ENCODE measurements at places on chromosomes 2 and 18. TPM values are rescaled to one million over a fixed set of nuclear protein-coding genes. Genes with fewer than 3 reads are reported as not detected.

- H3K36me3 ChIP-seq = no peaks in the 10 kb centered on the region
- H3K27ac ChIP-seq = peak overlapping the region; percentile 36
- H3K27me3 ChIP-seq = peaks cover 53% of the 10 kb centered on the region
- no peaks in the 10 kb centered on the region for H3K4me1 ChIP-seq
- H3K4me3 ChIP-seq = peak overlapping the region; percentile 61
Observed at GRCh38 chr2:159211447-159212396, 74.8 kb downstream of the WDSUB1 start.

DNA sequence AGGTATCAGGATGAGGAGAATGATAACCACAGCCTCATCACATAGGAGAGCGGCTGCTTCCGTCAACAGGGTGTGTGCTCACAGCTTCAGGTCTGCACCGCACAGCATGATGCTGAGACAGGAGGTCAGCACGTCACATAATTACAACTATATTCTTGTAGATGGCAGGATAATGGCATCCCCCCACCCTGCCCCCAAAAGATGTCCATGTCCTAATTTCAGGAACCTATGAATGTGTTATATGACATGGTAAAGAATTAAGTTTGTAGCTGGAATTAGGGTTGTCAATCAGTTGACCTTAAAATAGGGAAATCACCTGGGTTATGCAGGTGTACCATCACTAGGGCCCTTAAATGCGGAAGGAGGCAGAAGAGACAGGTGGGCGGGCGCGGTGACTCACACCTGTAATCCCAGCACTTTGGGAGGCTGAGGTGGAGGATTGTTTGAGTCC is 73.9 kb downstream of the ARL4C start:
- no peak overlapping the region for H3K4me3 ChIP-seq
- peaks cover 5% of the 10 kb centered on the region for H3K36me3 ChIP-seq
- DNase-seq = no peak
- H3K4me1 ChIP-seq = no peaks in the 10 kb centered on the region

GRCh38 chr2:128686497-128686859 is 367.8 kb upstream of the HS6ST1 start:
- H3K27ac ChIP-seq = no peak overlapping the region
- no peaks in the 10 kb centered on the region for H3K36me3 ChIP-seq
- no peak for DNase-seq
- H3K27me3 ChIP-seq = no peaks in the 10 kb centered on the region
- H3K4me3 ChIP-seq = no peak overlapping the region

DNA sequence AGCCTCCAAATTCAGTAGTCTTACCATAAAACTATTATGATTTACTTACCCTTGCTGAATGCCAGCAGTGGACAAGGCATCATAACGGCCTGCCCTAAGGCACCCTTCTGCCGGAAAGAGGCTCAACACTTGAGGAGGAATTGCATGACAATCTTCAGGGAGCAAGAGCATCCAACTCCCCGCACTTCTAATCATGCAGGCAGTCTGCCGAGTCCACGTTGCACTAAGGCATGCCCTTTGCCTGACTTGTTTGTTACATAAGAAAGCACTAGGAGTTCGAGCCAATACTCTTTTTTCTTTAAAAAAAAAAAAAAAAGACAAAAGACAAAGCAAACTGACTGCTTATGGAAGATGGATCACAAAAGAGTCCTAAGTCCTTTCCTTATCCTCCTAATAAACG is 17.9 kb upstream of the SPTBN1 start:
- no peaks in the 10 kb centered on the region for H3K36me3 ChIP-seq
- no peak overlapping the region for H3K4me3 ChIP-seq
- H3K27me3 ChIP-seq = no peaks in the 10 kb centered on the region
- no peak overlapping the region for H3K27ac ChIP-seq
- DNase-seq = no peak
- H3K4me1 ChIP-seq = no peaks in the 10 kb centered on the region

Gene BZW1
- total RNA-seq = 366 TPM

GRCh38 chr2:135050684-135051083 is 1.4 kb upstream of the RAB3GAP1 start:
- no peak overlapping the region for H3K4me3 ChIP-seq
- H3K27me3 ChIP-seq = no peaks in the 10 kb centered on the region
- no peaks in the 10 kb centered on the region for H3K4me1 ChIP-seq

Gene DNAJB2
- 34.1 TPM for total RNA-seq

Gene MAP2
- total RNA-seq = 0.87 TPM

Gene LHCGR
- 0.44 TPM for total RNA-seq

Gene NT5DC4
- not detected for total RNA-seq

- DNase-seq = no peak
- no peaks in the 10 kb centered on the region for H3K4me1 ChIP-seq
- no peaks in the 10 kb centered on the region for H3K27me3 ChIP-seq
- H3K4me3 ChIP-seq = no peak overlapping the region
- no peak overlapping the region for H3K27ac ChIP-seq
Observed at GRCh38 chr2:95383635-95384027, 18.9 kb upstream of the FAHD2A start.

DNA sequence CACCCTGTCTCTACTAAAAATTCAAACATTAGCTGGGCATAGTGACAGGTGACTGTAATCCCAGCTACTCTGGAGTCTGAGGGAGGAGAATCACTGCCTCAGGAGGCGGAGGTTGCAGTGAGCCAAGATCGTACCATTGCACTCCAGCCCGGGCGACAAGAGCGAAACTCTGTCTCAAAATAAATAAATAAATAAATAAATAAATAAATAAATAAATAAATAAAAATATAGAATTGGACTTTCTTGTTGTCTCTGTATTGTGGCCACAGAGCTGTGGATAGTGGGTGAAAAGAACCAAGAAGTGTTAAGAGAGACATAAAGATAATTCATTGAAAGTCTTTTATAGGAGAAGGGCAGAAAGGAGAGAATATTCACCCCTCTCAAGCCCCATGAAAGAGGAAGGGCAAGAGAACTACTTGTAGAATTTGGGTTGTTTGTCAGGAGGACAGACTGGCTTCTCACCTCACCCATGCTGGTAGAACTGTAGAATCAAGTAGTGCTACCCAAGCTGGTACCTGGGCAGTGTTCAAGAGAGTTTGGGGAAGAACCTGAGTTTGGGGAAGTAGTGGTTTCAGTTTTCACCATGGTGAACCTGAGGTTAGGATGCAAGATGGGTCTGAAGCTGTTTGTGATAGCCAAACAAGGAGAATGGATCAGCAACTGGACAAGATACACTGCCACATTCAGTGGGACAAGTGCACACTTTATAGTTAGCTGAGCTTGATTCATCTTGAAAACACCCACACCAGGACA is 256.5 kb downstream of the CD226 start:
- H3K27me3 ChIP-seq = no peaks in the 10 kb centered on the region
- no peaks in the 10 kb centered on the region for H3K36me3 ChIP-seq
- no peak overlapping the region for H3K27ac ChIP-seq
- no peaks in the 10 kb centered on the region for H3K4me1 ChIP-seq
- no peak overlapping the region for H3K4me3 ChIP-seq

Gene EHD3
- total RNA-seq = 8.3 TPM

DNA sequence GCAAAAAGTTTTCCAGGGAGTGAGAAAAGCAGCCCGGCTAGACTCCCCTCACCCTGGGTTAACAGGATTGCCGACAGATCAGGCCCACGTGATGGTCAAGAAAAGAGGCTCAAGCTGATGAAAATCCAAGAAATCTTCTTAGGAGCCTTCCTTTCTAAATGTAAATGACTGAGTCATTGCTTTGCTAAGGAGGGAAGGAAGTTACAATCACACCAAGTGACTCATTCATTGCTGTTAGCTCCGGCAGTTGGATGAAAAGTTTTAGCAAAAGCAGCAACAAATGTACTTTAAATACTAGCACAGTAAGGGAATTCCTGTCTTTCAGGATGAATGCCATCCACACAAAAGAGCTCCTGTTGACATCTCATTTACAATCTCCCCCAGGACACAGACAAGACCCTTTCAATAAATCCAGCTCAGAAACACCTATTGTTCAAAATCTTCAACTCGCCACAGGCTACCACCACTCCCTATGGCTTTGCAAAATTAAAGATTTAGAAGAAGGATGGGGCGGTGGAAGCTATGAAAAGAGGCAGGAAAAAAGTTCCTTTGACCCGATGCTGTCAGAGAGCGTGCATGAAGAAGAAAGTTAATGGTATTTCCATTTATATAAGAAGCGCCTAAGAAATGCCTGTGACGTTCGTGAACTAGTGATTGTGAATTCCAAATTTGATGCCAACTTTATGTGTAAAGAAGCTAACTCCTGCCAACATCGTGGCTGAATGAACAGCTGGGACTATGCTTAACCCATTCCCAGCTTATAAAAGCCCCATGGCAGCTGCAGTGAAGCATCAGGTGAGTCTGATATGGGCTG is 153.7 kb downstream of the TGIF1 start:
- H3K36me3 ChIP-seq = peaks cover 20% of the 10 kb centered on the region
- H3K27me3 ChIP-seq = no peaks in the 10 kb centered on the region
- peak; percentile 82 for DNase-seq
- H3K4me1 ChIP-seq = 0 out of 2 replicates have a peak, but pooled peaks cover 2% of the 10 kb centered on the region
- peak overlapping the region; percentile 97 for H3K27ac ChIP-seq
